ENCODE measurements at places on chromosomes 1 and 21.

DNA sequence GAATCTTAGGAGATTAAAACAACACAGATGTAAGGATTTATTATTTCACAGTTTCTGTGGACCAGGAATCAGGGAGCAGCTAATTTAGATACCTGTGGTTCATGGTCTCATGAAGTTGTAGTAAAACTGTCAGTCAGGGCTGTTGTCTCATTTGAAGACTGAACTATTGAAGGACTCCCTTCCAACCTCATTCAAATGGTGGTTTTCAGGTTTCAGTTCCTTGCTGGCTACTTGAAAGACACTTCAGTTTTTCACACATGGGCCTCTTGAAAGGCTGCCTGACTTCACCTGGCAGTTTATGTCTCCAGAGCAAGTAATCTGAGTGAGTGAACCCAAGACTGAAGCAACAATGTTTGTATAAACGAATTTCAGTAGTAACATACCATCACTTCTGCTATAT is 915.9 kb downstream of the PLA2G4A start:
- DNase-seq = no peak

DNA sequence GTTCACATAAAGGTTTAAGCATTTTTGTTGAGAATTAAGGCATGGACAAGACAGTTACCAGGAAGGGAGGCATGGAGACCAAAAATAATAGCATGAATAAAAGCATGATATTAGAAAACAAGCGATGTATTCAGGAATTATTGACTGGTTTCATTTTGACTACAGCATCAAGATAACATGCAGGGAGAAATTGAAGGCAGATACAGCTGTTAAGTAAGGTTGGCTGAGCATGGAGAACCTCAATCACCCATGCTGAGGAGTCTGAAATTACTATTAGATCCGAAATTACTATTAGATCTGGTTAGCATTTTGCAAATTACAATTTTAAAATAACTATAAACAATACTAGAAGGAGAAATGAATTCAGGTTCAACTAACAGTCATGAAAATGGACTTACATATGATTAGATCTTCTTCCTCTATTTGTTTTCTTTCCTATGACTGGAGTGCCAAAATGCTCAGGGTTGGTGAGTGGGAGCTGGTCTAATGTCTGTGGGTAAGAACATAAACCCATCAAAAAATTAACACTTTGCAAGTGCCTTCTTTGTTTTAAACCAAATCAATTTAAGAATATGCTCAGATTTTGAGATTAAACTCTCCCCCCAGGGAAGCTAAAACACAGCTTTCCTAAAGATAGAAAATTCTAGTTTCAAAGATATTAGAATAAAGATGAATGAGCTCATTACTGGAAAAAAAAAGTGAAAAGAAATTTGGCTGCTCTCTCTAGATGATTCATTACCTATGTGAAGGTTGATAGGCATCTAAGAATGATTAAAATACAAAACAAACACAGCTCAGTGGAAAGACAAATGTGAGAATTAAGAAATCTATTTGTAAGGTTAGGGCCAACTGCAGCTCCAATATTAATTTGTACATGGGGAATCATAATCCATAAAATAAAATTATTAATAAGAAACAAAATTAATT is 81.7 kb downstream of the ARID4B start:
- peak; percentile 33 for DNase-seq

- DNase-seq = no peak
These were observed 126.7 kb downstream of the APP start for GRCh38 chr21:26043891-26044290.

- peak; percentile 1 for DNase-seq
These were observed 207.3 kb downstream of the LHX8 start for GRCh38 chr1:75341537-75341936.

DNA sequence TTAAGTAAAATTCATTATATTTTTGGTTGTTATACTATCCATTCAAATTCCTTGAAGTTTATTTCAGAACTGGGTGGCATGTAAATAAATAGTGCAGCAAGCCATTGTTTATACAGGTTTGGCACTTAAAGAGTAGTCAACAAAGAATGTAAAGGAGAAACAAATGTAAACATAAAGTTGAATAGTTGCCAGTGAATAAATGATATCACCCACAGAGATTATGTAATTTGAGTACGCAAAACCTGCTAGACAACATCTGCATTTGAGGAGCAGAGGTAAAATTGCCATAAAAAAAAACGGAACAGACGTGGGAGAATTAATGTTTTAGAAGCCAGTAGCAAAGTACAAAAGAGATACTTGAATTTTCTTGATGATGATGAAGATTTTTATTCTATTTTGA is 111.6 kb downstream of the ADGRL2 start:
- peak; percentile 88 for DNase-seq

DNA sequence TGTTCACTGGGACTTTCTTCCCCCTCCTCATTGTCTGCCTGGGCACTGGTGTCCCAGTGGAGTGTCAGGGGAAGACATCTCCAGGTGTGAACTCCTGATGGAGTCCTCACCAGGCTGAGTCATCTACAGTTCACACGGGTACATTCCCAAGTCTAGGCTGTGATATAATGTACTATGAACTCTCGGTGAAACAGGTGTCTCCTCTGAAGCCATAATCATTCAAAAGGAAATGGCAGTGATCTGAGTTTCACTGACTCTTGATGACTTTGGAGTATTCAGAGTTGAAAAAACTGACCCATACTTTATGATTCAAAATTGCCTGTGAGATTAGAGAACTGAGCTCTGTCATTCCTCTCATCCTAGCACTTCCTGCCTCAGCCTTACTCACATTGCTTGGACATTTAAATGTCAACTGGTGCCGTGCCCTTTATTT is 9.1 kb downstream of the LAMC2 start:
- peak; percentile 82 for DNase-seq

All from epithelial cell of esophagus (primary cell).